Bronchial epithelial cell (primary cell): ENCODE measurements at places on chromosomes 11 and 22.

GRCh38 chr11:43289368-43289767, 22.4 kb upstream of the API5 start:
- no peak for DNase-seq

- DNase-seq, result no peak
Observed at GRCh38 chr11:1436468-1437039, 46.8 kb downstream of the BRSK2 start.

GRCh38 chr11:68954836-68955606, 25.8 kb downstream of the MRGPRD start:
- peak; percentile 10 for DNase-seq

GRCh38 chr11:130786586-130786985, 129.7 kb downstream of the SNX19 start:
- no peak for DNase-seq

DNA sequence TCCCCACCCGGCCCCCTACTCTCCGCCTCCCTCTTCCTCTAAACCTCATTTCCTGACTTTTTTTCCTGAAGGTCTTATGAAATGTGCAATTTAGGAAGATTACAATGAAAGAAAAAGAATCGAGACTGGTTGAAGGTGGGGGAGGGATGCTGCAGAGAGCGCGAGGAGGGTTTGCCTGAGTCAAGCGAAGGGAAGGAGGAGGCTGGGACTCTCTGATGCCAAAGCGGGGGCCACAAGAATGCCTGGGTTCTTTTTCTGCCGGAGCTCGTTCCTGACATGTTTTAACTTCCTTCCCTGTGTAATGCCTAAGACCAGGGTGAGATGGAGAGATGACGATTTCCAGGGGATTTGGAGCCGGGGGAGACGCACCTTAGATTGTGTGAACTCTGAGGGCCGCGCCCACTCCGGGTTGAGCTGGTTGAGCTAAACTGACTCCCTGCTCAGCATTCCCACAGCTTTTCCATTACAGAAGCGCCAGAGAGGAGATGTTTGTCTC, 270.5 kb upstream of the SORL1-AS1 start:
- DNase-seq, result no peak

- DNase-seq, result no peak
Observed at GRCh38 chr11:66818231-66818955, 24.8 kb upstream of the RCE1 start.

- no peak for DNase-seq
Observed at GRCh38 chr11:94933223-94934130, 39.9 kb downstream of the CWC15 start.

GRCh38 chr11:102946237-102946636, 9.3 kb downstream of the MMP13 start:
- DNase-seq, result peak; percentile 15

DNA sequence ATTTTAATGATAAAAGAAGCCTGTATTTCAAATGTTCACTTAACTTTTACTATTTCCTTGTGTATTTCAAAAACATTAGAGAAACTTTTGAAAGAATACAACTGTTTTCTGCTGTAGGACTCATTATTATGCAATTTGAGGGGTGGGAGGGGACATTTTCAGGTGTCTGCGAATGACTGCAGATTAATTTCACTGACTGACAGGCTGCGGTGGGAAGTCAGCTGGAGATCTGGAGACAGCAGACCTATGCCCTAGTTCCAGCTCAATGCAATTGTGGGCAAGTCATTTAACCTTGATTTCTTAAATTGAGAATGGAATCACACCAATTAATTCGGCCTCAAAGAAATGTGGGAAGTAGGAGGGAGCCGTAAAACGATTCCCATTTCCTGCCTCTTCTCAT, 128.7 kb downstream of the ARL14EP start:
- DNase-seq, result no peak

GRCh38 chr22:24153353-24153752, 27.9 kb upstream of the SUSD2 start:
- DNase-seq, result no peak

GRCh38 chr22:23125512-23126103, 16.2 kb downstream of the RSPH14 start:
- DNase-seq, result no peak

DNA sequence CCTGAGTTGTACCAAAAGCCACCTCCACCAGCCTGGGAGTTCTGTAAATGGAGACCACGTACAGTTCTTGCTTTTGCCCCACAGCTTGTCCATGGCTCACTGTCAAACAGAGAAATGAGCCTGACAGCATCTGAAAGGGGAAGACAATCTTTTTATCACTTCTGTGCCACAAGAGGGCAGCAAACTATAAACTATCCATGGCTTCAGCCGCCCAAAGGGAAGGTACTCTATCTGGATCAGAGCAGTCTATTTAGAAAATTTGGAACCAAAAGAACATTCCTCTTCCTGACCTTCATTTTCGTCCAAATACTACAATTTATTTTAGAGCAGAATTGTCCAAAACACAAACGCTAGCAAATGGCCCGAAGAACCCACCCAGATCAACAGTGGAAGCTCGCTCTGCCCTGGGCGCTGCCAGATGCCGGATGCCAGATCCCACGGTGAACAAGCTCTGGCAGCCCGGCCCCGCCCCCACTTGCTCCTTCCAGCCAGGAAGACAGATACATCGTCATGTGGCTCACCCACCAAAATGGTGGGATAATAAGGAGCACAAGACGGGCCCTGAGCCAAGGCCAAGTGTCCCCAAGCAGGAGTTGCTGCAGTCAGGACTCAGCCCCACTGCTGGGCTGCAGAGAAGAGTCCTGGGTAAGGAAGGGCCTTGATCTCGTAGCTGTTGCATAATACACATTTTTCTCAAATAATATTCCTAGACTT, 23.9 kb upstream of the SCGB1A1 start:
- DNase-seq, result peak; percentile 83

- no peak for DNase-seq
Observed at GRCh38 chr11:57047610-57048009, 58.9 kb downstream of the OR5AK2 start.

- DNase-seq, result no peak
Observed at GRCh38 chr11:35875466-35875865, 68.4 kb upstream of the LDLRAD3 start.

DNA sequence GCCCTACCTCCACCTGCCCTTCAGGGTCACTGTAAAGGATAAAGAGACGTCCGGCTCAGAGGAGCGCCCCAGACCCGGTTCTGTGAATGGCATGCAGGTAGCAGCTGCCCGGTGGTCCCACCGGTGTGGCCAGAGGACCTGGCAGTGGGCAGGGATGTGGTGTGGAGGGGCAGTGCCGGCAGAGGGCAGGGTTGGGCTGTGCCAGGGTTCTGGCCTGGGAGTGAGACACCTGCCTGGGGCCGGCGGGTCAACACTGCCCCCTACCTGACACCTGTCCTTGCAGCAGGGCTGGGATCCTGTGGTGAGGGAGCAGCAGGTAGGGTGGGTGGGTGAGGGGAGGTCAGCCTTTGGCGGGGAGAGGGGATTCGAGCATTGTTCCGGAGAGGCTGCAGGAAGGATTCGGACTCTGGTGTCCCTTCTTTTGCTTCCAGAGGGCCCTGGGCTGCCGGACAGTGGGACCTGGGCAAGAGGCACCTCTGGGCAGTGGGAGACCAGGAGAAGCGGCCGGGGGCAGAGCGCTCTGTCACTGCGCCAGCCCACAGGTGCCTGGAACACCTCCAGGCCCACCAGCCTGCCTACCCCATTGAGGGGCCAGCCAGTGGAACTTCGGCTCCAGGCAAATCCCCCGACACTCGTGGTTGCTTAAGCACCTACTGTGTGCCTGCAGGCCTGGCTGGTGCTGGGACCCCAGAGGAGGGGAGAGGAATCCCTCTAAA, 1.6 kb upstream of the PHLDA2 start:
- DNase-seq, result peak; percentile 80

DNA sequence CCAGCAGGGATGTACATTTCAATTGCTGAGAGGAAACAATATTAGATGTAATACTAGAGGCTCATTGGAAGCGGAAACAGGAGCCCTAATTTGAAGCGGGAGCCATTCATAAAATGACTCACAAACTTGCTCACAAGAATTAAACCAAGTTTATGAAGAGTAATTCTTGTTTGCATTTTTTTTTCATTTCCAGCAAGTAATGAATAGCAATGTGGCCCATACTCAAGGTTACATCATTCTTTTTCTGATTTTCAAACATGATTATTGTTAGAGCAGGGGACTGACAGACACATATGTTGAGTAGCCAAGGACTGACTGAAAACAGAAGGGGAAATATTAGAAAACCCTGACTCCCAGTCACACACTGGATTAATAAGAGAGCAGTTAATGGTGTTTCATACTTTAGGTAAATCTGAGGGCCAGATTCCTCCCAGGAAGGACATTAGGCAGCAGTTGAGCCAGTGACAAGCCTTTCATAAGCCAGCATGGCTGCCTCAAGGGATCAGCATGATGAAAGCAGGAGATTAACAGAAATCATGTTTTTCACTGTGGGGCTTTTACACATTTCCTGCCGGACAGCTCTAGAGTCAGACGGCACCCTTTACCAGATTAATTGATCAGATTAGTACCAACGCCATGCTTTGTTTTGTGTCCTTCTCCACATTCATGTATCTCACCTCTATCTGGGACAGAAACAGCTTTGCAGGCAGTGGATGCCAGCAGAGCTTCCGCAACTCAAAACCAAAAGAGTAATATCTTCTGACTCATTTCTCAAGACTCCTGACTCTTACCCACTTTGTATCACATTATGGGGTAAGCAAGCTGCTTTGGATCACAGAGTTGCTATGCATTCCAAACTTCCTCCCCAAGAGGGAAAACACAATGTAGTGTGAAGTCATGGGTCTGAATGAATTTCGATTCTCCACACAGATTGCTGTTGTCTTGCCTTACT, 831.6 kb downstream of the KCNA4 start:
- peak; percentile 71 for DNase-seq

GRCh38 chr11:66056501-66056900, 4.3 kb downstream of the SF3B2 start:
- no peak for DNase-seq

- DNase-seq, result no peak
Observed at GRCh38 chr11:6988506-6988905, 31.6 kb downstream of the ZNF214 start.

GRCh38 chr11:46170797-46171196, 49.5 kb upstream of the PHF21A start:
- no peak for DNase-seq

DNA sequence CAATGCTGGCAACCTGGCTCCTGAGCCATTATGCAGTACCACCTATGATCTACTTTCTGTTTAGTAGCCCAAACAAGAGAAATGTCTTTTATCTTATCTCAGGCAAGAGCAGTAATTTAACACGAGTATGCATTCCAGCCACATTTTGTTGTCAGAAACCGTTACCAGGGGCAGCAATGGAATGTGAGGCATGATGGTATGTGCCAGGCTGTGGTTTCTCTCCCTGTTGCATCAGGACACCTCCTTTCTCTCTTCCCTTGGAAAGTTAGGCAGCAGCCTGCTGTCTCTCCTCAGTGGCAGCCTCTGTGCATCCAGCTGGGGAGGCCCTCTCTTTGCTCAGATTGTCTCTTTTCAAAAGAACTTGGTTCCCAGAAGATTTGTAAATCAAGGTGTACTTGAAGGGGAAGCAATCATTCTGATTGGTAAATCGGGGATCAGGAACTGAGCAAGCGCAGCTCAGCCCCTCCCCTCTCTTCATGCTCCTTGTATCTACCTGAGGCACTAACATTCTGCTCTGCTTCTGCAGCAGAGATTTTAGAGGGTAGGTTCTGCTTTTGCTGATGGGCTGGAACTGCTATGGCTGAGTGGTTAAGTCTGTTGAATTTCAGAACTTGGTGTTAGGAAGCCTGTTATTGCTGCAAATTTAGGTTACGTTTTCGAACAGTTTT, 229.2 kb downstream of the ADAMTS15 start:
- DNase-seq, result peak; percentile 64
